ENCODE measurements at places on chromosomes 6 and 20. TPM values are rescaled to one million over a fixed set of nuclear protein-coding genes. Genes with fewer than 3 reads are reported as not detected.

The RAB44 gene
- 0.08 TPM for total RNA-seq

The ECI2 gene
- 27.2 TPM for total RNA-seq

The JAG1 gene
- total RNA-seq, result 0.38 TPM

The IP6K3 gene
- not detected for total RNA-seq

The MAN1A1 gene
- 8.4 TPM for total RNA-seq

The TMEM181 gene
- 10.3 TPM for total RNA-seq

The RWDD2A gene
- total RNA-seq, result 2.2 TPM

The COX4I2 gene
- not detected for total RNA-seq

The CGA gene
- total RNA-seq, result not detected

The USP49 gene
- 1.8 TPM for total RNA-seq

The DUSP22 gene
- total RNA-seq, result 19.9 TPM

The TFAP2C gene
- total RNA-seq, result not detected

The ISM1 gene
- 0.24 TPM for total RNA-seq

The BPI gene
- not detected for total RNA-seq

The EYS gene
- total RNA-seq, result not detected

The TMEM244 gene
- total RNA-seq, result not detected

The CST1 gene
- not detected for total RNA-seq

All from CD8-positive, alpha-beta T cell (primary cell).